ENCODE measurements at places on chromosomes 11 and 22. TPM values are rescaled to one million over a fixed set of nuclear protein-coding genes. Genes with fewer than 3 reads are reported as not detected.

TRMT2A gene
- total RNA-seq, result 35.1 TPM

NRXN2 gene
- total RNA-seq, result 0.17 TPM

BCO2 gene
- 0.62 TPM for total RNA-seq

PGM2L1 gene
- total RNA-seq, result 41.0 TPM

GLYAT gene
- not detected for total RNA-seq

RTN4RL2 gene
- total RNA-seq, result 0.50 TPM

OR4X1 gene
- total RNA-seq, result not detected

DNA sequence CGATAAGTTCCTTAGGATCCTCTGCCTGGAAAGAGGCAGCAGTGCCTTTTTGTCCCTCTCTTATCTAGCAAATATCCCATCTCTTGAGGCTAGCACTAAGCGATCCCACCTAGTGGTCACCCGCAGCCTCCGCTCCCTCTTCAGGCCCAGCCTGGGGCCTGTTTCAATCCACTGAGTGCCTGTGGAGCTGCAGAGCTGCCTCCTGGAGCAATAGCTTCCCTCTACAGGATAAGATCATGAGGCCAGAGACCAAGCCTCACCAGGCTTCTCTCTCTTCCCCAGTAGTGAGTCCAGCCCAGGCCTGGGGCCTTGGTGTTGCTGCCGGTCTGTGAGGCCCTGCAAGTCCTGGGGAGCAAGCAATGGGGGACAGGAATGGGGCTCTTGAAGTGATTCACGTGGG, 65.8 kb downstream of the SLC22A12 start:
- H3K27ac ChIP-seq, result no peak overlapping the region
- H3K4me1 ChIP-seq, result peaks cover 25% of the 10 kb centered on the region
- H3K4me3 ChIP-seq, result no peak overlapping the region
